ENCODE measurements at places on chromosomes 2 and 18. TPM values are rescaled to one million over a fixed set of nuclear protein-coding genes. Genes with fewer than 3 reads are reported as not detected.

LHCGR gene
- not detected for total RNA-seq

TMEM17 gene
- 1.7 TPM for total RNA-seq

NCKAP1 gene
- 413 TPM for total RNA-seq

PGAP1 gene
- 17.2 TPM for total RNA-seq

GPR155 gene
- total RNA-seq, result 3.7 TPM

AQP12B gene
- total RNA-seq, result not detected

COL6A3 gene
- total RNA-seq, result under 0.01 TPM

LIMS3 gene
- 3.1 TPM for total RNA-seq

REG1B gene
- total RNA-seq, result not detected

LYG2 gene
- total RNA-seq, result not detected

RIT2 gene
- total RNA-seq, result not detected

ANKRD53 gene
- total RNA-seq, result not detected

NOSTRIN gene
- total RNA-seq, result under 0.01 TPM

QPCT gene
- 16.1 TPM for total RNA-seq

SNTG2 gene
- total RNA-seq, result 0.14 TPM

BOLL gene
- total RNA-seq, result not detected

DYSF gene
- total RNA-seq, result 0.68 TPM

GRP gene
- total RNA-seq, result not detected

All from nasal cavity respiratory epithelium epithelial cell of viscerocranial mucosa (primary cell).